Stimulated activated naive B cell treated with anti-CD40 and anti-IgM and Interleukin-4, amounts not matched to agents 10 μg/mL and 1 μg/mL and 100 μg/mL, for 72 hours (primary cell): ENCODE measurements at places on chromosomes 6 and 20.

DNA sequence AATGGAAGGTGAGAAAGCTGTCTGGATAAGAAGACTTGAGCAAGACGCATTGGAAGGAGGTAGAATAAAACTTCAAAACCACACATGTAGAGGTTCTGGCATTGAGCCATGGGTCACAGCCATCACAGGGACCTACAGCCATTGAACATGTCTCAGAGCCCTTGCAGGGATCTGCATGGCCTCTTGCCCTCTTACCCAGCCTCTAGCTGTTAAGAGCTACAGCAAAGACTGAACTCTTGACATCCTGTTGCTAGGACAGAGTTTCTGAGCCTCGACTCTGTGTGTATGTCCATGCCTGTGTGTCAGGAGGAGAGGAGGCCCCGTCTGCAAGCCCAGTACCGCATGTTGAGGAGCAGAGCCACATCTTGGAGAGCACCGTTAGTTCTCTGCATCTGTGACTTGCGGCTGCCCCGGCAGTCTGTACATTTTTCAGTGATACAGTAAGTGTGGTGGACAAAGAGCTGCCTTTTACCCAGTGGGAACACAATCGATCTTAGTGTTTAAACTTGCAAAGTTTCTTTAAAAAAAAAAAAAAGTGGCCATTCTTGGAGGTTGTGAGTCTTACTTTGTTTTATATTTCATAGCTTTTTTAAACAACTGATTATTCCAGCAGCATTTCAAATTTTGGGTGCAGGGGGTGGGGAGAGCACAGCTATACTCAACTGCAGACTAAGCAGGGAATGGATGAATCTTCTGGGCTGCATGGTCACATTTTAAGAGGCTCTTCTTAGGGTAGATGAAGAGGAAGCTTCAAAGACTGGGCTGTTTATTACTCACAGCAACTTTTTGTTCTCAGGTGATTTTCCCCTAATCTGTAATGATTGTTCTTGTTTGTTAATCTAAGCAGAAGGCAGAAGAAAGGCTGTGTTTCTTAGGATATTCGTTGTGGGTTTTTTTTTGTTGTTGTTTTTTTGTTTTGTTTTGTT, 88.5 kb downstream of the TBC1D7 start:
- DNase-seq: no peak

DNA sequence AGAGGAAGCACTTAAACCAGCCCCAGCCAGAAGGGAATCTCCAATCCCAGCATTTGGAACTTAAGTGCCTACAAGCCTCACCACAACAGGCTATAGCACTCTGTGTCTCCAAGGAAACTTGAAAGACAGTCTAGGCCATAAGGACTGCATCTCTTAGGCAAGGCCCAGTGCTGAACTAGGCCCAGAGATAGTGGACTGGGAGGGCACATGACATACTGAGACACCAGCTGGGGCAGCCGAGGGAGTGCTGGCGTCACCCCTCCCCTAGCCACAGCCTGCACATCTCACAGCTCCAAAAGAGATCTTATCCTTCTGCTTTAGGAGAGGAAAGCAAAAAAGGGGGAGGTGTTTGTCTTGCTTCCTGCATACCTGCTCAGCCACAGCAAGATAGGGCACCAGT, 618.5 kb downstream of the COL12A1 start:
- no peak for DNase-seq

DNA sequence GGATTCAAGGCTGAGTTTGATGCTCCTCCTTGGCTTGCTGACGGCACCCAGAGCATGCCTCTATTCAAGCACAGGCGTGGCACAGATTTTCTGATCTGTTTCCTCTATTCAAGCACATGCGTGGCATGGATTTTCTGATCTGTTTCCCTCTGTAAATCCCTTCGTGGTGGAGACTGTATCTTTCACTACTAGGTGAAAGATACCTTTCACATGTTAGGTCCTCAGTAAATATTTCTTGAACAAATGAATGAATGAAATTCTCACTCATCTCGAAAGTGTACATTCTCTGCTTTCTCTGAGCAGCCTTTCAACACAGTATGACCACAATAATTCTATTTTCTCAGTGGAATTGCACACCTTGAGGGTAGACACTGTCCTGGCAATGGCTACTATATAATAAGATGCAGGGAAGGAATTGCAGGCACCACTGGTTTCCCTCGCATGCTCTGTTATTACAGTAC, 72.6 kb upstream of the F13A1 start:
- no peak for DNase-seq

GRCh38 chr6:117491916-117492315, 9.4 kb downstream of the DCBLD1 start:
- no peak for DNase-seq

DNA sequence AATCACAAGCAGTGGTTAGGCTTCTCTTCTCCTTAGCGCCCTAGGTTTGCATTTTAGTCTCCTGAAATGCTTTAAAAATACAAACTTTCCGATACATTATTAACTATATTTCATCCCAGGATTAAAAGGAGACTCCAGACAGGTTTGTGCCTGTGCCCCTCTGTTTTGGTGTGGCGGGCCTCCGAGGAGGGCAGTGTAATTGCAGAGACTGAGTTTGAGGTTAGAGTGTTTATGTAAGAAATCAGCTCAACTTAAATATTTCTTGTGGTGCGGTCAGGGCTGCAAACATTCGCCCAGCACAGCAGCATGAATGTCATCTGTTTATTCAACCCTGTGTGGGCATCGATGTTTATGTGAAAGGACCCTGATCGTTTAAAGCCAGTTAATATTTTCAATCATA, 130.4 kb upstream of the AKAP12 start:
- DNase-seq: no peak

DNA sequence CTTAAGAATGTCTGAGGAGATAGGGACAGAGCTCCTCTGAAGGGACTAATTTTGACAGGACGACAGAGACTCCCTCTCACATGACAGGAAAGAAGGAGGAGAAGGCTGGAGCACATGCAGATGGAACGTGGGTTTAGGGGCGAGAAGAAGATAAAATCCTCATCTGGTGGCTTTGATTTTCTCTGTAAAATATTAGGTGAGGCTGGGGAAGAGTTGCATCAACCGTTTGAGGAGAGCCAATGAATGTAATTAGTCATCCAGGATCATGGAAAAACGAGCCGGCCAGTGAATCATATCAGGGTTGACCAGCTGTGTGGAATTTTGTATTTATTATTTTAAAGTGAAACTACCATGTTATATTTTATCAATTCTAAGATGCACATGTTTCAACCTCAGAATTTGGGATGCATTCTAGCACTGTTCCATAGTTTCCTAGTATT, 46.9 kb upstream of the ADGRF4 start:
- DNase-seq: no peak

DNA sequence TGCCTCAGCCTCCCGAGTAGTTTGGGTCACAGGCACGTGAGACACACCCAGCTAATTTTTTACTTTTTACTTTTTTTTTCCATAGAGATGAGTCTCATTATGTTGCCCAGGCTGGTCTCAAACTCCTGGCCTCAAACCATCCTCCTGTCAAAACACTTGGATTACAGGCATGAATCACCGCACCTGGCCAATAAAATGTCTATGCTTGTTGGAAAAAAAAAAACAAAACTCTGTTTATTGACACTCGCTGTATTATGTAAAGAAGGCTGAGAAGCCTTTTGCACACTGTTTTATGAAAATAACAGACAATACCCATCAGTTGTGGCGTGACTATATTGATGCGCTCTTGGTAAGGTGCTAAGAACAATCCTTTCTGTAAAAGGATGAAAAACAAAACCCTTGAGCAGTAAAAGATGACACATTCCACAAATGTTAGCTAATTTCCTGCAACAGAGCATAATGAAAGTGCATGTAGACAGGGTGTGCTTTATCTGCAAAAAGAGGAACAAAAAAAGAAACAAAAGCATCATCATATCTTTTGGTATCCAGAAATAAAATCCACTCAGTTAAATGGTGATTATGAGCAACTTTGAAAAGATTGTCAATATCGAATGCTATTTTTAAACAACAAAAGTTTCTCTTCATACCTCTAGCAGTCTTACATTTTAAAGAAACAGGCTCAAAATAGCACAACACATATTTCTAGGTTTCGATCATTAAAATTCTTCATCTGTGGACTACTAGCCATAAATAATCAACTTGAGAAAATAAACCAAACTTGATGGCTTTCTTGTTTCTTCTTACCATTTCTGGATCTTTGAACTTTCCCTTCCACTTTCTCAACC, 108.3 kb upstream of the PHACTR1 start:
- no peak for DNase-seq

- DNase-seq: no peak
Observed at GRCh38 chr6:46990031-46990644, 52.0 kb downstream of the ADGRF1 start.

- no peak for DNase-seq
Observed at GRCh38 chr6:170111816-170112582, 178.9 kb downstream of the DLL1 start.

DNA sequence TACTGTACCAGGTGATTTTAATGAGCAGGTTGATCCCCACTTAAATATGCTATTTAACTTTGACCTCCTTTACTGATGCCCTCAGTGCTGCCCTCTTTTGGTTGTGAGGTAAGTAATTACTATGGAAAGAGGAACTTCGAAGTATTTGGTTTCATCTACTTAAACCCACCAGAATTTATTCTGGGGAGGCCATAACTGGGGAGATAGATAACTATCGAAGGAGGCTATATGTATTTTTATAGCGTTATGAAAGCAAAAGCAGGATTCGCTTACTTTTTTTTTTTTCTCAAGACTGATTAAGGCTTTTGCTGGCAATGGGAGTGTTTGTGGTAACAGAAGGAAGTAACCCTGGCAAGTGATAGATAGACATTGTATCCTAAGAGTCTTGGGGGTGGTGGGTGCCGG, 168.9 kb upstream of the CENPW start:
- no peak for DNase-seq

DNA sequence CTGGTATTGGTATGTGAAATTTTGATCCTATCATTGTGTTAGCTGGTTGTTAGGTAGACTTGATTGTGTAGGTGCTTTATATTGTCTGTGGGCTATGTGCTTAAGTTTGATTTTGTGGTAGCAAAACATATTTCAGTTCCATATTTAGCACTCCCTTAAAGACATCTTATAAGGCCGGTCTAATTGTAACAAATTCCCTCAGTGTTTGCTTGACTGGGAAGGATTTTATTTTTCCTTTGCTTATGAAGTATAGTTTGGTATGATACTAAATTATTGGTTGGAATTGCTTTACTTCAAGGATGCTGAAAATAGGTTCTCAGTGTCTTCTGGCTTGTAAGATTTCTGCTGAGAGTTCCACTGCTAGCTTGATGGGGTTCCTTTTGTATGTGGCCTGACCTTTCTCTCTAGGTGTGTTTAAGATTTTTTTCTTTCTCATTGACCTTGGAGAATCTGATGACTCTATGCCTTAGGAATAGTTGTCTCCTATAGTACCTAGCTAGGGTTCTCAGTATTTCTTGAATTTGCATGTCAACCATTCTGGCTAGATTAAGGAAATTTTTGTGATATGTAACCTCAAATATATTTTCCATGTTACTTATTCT, 20.1 kb downstream of the CENPW start:
- no peak for DNase-seq

DNA sequence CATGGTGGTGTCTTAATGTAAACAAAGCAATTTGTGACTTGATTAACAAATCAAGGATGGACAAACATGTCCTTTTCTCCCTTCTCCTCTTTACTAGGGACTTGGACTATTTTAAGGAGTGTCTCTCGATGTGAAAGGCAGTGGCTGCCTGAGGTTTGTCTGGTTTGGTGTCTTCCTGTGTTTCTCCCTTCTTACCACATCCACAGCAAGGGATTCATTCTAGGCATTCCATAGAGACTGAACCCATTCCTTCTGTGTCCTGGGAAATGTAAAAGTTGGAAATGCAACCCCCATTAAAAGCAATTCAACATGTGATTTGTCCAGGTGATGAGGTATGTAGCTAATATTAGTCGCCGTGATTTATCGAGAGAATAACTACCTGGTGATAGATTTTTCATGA, 15.9 kb downstream of the NRN1 start:
- DNase-seq: no peak
